ENCODE measurements at places on chromosomes 12 and 14. TPM values are rescaled to one million over a fixed set of nuclear protein-coding genes. Genes with fewer than 3 reads are reported as not detected.

KRT6A gene
- not detected for total RNA-seq

C12orf60 gene
- 0.33 TPM for total RNA-seq

CLEC6A gene
- not detected for total RNA-seq

RDH12 gene
- total RNA-seq: 0.22 TPM

Data from thyroid gland (tissue), 4 donors.